ENCODE measurements at places on chromosomes 1 and 21. TPM values are rescaled to one million over a fixed set of nuclear protein-coding genes. Genes with fewer than 3 reads are reported as not detected.
A peak's percentile ranks its signal among the peaks of the same experiment; 100 is the strongest.

GRCh38 chr1:90488451-90488850 lies 228.7 kb downstream of the BARHL2 start:
- no peak for DNase-seq

DNA sequence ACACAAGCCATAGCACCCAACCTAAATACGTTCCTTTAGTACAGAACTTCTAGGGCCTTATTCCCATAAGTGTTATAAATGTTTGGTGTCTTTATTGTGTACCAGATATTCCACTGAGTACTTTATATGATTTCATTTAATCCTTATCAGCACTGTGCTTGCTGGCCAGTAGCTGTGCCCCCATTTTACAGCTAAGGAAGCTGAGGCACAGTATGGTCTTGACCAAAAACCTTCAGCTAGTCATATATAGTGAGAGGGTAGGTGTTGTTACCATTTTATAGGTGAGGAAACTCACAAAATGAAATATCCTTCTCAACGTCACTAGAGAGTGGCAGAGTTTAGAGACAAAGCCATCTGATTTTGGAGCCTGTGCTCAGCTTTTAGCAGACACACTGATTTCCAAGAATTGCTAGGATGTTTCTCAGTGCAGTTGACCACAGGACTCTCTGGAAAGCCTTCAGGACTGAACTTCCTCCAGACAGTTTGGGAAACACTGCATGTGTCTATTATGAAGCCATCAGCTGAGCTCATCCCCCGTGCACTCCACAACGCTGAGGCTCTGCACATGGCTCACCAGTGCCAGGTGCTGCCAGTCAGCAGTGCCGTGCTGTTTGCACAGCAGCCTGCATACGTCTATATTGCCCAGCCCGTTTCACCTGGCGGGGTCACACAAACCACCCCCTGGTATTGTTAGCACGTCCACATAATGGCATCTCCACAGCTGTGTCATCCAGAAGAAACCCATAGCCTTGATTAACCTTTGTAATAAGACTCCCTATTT lies 15.4 kb downstream of the NPPA start:
- no peak for DNase-seq

DNA sequence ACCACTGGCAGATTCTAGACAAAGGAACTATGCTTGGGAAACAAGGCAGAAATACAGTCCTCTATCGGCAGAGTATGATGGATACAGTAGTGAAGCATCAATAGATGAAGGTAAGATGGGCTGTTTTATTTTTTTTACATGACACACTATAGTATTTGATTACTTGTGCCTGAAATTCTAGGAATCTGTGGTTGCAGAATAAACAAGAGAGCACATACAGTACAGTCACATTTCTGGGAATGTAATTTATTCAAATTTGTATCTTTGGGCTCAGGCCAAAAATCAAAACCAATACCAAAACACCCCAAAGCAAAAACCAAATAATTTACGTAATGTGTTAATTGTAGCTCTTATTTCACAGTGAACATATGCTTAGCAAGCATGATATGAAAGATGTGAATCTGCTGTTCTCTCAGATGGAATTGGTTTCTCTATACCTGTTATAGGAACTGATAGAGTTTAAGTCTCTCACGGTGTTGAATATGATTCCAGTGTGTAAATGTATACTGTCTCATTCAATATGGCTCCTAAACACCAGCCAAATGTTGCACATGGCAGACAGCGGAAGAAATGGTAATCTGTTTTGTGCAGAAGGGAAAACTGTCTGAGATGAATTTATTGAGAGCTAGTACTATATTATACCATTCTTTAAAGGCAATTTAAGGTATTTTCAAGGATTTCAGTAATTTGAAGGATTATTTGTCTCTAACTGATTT lies 83.3 kb downstream of the SYT14 start:
- no peak for DNase-seq

- DNase-seq: no peak
These were observed 10.1 kb downstream of the RAB7B start for GRCh38 chr1:205993068-205993467.

GRCh38 chr1:183093786-183094298 lies 70.6 kb downstream of the LAMC1 start:
- peak; percentile 68 for DNase-seq

DNA sequence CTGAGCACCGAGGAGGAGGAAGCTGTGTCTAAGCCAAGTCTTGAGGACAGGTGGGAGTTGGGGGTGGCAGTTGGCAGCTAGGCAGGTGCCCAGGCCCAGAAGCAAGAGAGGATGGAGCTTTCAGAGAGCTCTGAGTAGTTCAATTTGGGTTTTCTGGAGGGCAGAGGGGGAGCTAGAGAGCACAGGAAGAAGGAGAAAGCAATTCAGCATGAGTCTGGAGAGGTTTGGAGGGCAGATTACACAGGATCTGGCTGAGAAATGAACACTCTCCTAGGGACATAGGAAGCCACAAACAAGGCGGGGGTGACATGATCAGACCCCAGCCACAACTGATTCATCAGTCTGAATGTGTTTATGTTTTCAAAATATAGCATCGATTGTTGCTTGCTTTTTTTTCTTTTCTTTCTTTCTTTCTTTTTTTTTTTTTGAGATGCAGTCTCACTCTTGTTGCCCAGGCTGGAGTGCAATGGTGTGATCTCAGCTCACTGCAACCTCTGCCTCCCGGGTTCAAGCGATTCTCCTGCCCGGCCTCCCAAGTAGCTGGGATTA lies 23.8 kb downstream of the PTPRF start:
- DNase-seq: no peak

- no peak for DNase-seq
These were observed 124.6 kb downstream of the OLFML2B start for GRCh38 chr1:161899091-161899490.

DNA sequence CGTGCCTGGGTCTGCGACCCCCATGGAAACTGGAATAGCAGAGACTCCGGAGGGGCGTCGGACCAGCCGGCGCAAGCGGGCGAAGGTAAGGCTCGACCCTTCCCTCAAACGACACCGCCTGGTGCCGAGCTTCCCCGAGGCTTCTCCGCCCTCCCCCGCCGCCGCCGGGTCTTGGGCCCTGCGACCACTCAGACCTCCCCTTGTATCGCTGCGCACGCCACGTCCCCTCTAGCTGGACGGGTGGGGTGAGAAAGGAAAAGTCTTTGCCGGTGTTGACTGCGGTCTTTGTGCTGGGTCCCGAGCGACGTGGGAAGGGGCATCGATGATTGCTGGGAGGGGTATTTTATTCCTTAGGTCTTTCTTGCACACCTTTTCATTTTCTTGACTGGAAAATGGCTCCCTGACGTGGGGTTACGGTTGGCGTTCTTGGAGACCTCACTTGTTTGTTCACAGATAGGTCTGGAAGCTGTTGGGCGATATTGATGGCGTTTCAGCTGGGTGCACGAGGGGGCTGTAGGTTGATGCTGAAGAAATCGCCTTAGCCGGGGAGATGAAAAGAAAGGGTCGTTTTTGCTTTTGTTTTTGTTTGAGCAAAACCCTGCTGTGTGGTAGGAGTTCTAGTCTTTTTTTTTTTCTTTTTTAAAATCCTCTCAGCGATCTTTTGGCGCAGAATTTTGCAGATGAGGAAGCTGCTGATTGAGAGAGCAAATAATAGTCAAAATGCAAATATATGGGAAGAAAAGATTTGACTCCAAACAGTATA lies 776 bp downstream of the KDM1A start:
- DNase-seq: no peak

- DNase-seq: peak; percentile 79
These were observed 8.5 kb upstream of the MEX3A start for GRCh38 chr1:156090840-156091188.

DNA sequence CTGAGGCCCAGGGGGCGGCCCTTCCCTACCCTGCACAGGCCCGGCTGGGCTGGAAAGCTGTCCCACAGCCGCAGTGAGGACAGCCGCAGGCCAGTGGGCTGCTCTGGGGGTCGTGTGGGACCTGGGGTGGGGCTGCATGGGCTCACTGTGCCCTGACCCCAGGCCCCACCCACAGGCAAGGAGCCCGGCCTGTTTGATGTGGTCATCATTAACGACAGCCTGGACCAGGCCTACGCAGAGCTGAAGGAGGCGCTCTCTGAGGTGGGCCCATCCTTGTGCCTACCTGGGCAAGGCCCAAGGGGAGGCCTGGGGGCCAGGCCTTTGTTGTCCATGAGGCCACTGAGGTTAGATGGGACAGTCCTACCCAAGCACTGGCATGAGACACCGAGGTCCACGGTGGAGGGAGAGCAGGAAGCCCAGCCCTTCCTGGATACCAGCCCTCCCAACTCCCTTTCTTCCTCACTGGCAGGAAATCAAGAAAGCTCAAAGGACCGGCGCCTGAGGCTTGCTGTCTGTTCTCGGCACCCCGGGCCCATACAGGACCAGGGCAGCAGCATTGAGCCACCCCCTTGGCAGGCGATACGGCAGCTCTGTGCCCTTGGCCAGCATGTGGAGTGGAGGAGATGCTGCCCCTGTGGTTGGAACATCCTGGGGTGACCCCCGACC lies 1.4 kb upstream of the GJC2 start:
- no peak for DNase-seq

The CHODL gene
- 0.32 TPM for total RNA-seq

The THEM5 gene
- total RNA-seq: not detected

The CRTC2 gene
- 19.7 TPM for total RNA-seq

The CSF3R gene
- 17.3 TPM for total RNA-seq

The OR10Z1 gene
- not detected for total RNA-seq

The NPPA gene
- total RNA-seq: not detected

The C1QB gene
- 330 TPM for total RNA-seq

The RGS1 gene
- 189 TPM for total RNA-seq

The ZNF697 gene
- 9.5 TPM for total RNA-seq

Measured in breast epithelium (tissue), 4 donors.